Mesothelial cell of epicardium (in vitro differentiated cells): ENCODE measurements at places on chromosomes 5 and 9.

GRCh38 chr5:103444333-103445038 is 118.1 kb downstream of the NUDT12 start:
- DNase-seq, result no peak

DNA sequence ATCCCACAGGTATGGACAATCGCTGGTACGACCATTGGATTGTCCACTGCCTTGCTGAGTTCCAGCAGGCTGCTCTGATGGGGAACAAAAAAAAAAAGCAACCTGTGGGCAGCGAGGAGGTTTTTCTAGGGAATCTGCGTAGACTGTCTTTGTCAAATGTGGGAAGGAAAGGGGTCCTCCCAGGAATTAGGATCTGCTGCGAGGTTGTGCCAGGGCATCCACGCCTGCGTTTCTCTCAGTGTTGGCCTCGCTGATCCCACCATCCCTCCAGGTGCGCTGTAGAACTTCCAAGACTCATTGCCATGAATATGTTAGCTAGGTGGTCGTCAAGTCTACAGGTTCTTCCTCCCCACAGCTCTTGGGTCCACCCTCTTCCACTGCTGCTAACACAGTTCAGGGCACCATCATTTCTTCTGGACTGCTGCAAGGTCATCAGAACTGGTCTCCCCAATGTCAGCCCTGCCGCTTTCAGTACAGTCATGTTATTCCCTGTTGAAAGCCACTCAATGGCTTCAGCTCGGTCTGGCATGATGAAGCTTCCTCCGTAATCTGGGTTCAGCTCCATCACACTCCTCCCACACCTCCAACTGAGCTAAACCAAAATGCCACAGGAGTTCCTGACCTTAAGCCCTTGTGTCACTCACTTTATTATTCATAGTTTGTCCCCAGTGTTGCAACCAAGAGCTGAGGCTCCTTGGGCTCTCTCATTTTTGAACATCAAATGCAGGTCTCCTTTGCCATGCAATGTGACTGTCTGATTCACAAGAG is 79.5 kb upstream of the DMRT1 start:
- no peak for DNase-seq

DNA sequence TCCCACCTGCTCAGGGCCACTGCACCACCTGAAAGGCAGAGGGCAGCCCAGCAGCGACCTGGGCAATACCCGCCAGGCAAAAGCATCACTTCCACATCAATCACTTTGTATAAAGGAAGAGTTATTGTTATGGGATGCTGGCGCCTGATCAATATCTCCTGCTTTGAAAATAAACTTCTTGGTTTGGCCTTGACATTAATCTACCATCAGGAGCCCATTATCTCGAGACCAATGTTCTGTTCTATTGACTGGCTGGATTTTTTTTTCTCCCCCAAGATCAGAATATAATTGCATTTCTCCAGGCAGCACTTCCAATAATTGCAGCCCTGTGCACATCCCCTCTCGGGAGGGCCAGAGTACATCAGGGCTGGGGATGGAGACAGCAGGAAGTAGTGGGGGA is 44.4 kb upstream of the SAP30L start:
- DNase-seq, result no peak

DNA sequence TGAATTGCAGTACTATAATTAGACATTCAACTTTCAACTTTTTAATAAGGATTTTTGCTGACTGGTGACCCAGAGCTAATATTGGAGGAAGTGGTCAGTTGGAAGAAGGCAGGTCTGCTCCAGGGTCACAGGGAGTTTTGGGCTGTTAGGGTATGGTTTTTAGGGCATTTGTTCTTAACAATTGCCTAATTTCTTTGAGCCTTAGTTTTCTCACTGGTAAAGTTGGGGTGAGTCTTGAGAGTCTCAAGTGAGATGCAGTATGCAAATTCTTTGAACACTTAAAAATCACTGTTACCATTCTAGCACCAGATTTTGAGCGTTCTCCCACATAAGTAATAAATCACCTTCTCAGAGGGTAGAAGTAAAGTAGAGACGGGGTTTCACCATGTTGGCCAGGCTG is 50.9 kb downstream of the RMI1 start:
- no peak for DNase-seq

DNA sequence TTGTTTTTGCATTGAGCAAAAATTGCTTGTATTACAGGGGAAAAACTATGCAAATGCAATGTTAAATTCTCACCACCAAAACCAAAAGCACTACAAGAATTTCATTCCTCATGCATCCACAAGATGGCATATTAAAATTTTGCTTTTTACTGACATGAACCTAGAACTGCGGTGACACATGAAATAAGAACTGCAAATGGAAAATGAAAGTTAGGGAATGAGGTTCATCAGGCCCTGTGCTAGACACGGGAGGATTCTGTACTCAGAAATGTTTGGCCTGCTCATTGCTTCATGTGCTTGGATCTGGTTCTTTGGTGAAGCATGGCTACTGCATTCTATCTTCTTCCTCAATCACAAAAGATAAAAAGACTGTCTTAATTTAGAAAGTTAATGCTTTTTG is 9.1 kb upstream of the RFK start:
- DNase-seq, result no peak

- DNase-seq, result no peak
These were observed 61.3 kb upstream of the HSPA9 start for GRCh38 chr5:138636398-138636944.

GRCh38 chr5:99928490-99928889 is 606.7 kb upstream of the FAM174A start:
- DNase-seq, result no peak

GRCh38 chr9:97985058-97985861 is 2.1 kb downstream of the ANP32B start:
- DNase-seq, result no peak

- no peak for DNase-seq
These were observed 228.8 kb downstream of the SMARCA2 start for GRCh38 chr9:2243666-2244555.

DNA sequence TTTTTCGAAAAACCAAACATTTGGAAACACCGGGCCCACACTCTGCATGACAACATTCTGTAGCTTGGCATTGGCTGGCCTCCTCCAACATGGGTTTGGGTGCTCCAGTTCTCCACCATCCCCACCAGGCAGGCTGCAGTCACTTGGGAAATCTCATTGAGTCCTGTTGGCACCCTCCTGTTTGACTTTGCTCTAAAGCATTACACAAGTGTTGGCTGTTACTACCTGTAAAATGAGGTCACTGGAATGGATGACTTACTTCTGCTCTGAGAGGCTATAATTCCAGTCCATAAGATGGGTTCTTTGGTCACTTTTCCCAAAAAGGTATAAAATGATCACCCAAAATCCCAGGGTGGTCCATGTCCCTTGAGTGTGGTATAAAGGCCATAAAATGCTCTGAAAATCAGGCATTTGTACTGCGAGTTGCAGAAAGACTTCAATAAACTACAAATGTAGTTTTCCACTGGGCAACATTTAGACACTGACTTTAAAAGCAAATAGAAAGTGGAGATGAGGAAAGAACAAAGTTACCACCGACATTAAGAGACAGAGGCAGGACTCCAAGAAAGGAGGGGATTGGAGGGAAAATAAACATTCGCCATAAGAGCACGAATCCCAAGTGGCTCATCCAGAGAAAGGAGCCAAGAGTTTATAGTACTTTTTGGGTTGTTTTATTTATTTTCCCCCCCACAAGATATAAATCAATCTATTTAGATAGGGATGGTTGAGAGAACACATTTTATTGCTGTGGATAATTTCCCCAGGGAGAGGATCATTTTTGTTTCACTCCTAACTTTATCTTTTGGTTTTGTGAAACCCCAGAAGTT is 295.1 kb downstream of the TLE1 start:
- DNase-seq, result no peak

DNA sequence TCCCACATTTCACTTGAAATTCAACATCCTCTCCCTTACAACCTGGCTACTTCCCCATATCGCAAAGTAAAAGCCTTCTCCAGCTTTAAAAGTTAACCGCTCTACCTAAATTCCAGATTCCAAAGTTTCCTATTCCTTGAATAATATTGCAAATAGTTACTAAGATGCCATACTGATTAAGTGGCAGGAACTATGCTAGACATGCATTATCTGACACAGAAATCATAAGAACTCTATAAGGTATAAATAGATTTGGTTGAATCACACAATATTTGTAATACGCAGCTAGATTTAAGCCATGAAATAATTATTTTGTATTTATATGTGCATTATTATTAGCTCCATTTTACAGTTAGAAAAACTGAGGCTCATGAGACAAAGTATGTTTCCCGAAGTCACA is 92.8 kb downstream of the NFIB start:
- no peak for DNase-seq

GRCh38 chr9:104386425-104387069 is 117.5 kb upstream of the OR13F1 start:
- DNase-seq, result no peak

GRCh38 chr5:168892618-168893186 is 313.5 kb upstream of the PANK3 start:
- no peak for DNase-seq

GRCh38 chr5:170737591-170737990 is 45.9 kb upstream of the GABRP start:
- DNase-seq, result no peak

DNA sequence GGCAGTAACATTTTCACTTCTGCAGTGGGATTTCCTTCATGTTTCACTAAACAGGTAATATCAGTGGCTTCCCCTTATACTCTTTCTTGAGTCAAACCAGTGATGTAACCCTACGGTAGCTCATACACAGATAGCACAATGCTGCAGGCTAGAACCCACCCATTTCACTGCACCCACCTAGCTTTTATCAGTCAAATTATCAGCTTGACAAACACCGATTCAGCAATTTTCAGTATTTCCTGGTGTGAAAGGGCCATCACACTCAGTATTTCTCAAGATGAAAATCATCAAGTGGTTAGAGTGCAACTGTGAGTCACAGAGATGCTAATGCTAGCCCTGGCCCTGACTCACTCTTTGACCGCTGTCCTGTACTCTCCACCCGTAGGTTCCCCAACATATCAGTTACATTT is 242.3 kb upstream of the PTGER4 start:
- DNase-seq, result no peak

DNA sequence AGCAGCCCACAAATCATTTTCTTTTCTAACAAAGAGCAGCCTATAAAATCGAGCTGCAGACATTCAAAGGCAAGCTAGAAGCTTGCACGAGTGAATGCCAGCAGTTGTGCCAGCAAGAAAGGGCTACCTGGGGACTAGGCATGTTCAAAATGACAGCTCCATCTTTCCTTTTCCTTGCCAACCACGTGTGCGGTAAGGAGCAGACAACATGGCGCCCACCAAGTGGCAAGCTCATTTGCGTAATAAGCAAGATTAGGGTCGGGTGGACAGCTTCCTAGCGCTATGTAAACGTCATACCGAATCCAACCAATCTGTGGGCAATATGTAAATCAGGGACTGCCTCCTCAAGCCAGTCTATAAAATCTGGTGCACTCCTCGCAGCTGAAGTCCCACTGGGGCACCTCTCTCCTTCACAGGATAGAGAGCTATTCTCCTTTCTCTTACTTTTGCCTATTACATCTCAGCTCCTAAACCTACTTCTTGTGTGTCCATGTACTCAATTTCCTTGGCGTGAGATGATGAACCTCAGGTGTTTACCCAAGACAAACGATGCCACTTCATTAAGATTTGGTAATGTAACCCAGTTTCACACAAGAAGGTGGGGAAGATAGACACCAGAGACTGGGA is 22.5 kb upstream of the SPARC start:
- DNase-seq, result no peak

DNA sequence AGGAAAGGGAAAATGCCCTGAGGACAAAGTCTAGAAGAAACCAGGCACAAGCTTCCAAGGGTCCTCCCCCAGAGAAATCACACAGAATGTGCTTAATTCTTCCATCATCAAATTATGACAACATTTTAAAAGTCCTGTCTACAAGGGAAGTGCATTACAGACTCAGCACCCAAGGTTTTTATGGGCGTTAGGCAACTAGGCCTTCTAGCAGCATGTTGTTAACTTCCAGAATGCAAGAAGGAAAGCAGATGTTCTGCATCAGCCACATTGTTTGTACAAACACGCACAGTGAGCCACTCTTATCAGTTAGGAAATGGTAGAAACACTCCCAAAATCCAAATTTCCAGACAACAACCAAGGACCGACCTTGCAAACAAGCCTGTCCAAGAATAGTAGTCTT is 26.5 kb downstream of the SMC5 start:
- DNase-seq, result no peak

DNA sequence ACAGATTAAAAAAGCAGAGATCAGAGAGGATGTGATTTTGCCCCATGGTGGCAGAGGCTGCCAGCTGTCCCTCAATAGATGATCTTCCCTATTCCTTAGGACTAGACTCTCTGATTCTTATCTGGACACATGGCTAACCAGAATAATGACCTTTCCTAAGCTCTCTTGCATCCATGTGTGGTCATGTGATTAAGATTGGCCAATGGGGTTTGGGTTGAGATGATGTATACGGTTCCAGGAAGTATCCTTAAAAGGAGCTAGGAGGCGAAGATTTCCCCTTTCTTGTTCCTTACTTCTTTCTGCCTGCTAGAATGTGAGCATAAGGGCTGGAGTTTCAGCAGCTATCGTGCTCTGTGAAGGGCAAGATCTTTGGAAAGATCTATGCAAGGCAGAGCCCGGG is 39.8 kb downstream of the FOXI1 start:
- DNase-seq, result no peak

DNA sequence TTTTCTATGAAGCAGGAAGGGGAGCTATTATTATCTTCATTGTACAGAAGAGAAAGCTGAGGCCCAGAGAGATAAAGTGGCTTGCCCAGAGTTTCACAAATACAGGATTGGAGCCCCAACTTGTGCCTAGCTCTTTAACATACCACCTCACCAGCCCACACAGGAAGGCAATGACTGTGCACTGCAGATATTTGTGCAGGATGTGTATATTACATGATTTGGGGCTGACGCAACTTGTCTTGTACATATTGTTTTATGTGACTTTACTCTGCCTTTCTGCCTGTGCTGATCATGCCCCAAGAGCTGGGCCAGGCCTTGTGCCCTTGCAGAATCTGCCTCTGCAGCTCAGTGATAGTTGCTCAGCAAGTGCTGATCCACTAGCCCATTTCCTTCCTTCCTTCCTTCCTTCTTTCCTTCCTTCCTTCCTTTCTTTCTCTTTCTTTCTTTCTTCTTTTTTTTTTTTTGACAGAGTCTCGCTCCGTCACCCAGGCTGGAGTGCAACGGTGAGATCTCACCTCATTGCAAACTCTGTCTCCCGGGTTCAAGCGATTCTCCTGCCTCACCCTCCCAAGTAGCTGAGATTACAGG is 106.6 kb upstream of the TBCA start:
- no peak for DNase-seq

DNA sequence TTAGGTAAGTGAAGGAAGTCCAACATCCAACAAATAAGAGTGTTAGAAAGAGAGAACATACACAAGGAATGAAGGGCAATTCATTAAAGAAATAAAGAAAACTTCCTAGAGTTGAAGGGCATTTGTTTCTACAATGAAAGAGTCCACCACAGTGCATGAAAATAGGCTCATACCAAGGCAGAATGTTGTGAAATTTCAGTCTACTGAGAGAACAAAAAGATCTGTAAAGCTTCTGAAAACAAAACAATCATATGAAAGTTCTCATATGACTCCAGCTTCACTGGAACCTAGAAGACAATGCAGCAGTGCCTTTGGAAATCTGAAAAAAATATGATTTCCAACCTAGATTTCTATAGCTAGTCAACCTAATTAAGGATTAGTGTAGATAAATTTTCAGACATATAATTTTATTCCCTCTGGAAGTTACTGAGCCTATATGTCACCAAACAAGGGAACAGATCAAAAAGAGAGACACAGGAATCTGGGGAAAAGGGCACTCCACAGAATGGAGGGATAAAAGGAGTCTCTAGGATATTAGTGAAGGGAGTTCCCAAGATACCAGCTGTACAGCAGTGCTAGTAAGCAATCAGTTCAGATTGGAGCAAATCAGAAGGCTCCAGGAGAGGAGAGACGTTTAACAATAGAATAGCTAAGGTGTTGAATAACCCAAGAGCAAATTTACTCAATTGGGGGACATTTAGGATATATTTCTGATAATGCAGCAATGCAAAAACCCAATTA is 5.8 kb downstream of the C5orf58 start:
- DNase-seq, result no peak
